ENCODE measurements at places on chromosomes 11 and 22. TPM values are rescaled to one million over a fixed set of nuclear protein-coding genes. Genes with fewer than 3 reads are reported as not detected.

DNA sequence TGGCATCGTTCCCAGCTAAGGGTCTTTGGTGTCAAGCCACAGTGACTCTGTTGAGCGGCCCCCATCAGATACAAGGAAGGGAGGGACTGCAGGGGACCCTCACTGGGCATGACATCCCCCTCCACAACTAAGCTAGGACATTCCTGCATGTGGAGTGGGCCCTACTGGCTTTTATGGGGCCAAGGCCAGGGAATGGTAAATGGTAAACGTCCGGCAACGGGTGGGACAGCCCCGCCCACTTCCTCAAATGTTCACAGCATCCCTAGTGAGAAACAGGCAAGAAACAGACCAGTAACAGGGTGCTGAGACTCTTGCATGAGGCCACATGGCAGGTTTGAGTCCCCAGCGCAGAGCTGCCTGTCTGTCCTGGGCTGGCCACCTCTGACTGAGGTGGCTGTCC is 4.4 kb downstream of the TMPRSS6 start:
- H3K4me1 ChIP-seq: no peaks in the 10 kb centered on the region
- H3K4me3 ChIP-seq: no peak overlapping the region
- H3K27me3 ChIP-seq: peaks cover 35% of the 10 kb centered on the region
- H3K27ac ChIP-seq: no peak overlapping the region

The UPK3A gene
- not detected for total RNA-seq

- H3K27ac ChIP-seq: no peak within 1 kb of the TSS
- no peaks in the 10 kb centered on the region for H3K36me3 ChIP-seq
- H3K4me3 ChIP-seq: no peak within 1 kb of the TSS
- no peak for DNase-seq
- H3K4me1 ChIP-seq: no peaks in the 10 kb centered on the region
Observed at GRCh38 chr11:68980776-68981065, at the start of gene MRGPRD. MRGPRD (minus strand) TSS chr11:68980986; CDS start chr11:68980986, 0 bp downstream.

The RIBC2 gene
- 0.26 TPM for total RNA-seq

DNA sequence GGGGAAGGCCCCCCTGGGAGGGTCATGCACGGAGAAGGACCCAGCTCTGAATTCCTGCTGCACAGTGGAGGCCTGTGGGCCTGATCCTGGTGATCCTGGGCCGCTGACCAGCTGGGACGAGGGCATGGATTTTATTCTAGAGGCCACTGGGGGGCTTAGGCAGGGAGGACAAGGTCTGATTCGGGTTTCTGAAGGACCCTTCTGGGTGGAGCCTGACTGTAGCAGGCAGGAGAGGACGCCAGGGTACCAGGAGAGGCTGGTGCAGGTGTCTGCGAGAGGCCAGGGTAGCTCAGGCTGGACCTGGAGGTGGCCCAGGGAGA is 31.3 kb downstream of the MPPED1 start:
- H3K27me3 ChIP-seq: peaks cover 54% of the 10 kb centered on the region
- DNase-seq: no peak
- no peaks in the 10 kb centered on the region for H3K4me1 ChIP-seq
- no peak overlapping the region for H3K27ac ChIP-seq
- H3K4me3 ChIP-seq: no peak overlapping the region
